ENCODE measurements at places on chromosomes 5 and 9.

DNA sequence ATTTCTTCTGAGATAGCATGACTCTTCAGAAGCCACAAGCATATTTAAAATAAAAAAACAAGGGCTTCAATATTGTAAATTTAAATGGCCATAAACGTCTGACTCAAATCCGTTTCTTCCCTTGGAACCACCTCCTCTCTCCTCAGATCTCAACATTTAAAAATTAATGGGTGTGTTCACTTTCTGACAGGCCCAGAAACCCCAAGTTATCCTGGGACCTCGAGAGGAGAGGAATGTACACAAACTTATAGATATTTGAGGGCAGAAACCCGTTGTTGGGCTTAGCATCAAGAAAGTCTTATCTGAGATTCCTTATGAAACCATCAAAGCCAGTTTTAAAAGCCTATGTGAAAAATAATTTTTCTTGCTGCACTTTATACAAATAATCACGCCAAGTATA is 29.2 kb downstream of the MLLT3 start:
- DNase-seq: no peak

GRCh38 chr5:137997726-137998213 is 35.1 kb downstream of the FAM13B start:
- DNase-seq: peak; percentile 29

- DNase-seq: no peak
Measured at GRCh38 chr9:132074736-132075135, 4.9 kb downstream of the MED27 start.

- DNase-seq: no peak
Measured at GRCh38 chr5:37391591-37391990, 12.5 kb downstream of the WDR70 start.

DNA sequence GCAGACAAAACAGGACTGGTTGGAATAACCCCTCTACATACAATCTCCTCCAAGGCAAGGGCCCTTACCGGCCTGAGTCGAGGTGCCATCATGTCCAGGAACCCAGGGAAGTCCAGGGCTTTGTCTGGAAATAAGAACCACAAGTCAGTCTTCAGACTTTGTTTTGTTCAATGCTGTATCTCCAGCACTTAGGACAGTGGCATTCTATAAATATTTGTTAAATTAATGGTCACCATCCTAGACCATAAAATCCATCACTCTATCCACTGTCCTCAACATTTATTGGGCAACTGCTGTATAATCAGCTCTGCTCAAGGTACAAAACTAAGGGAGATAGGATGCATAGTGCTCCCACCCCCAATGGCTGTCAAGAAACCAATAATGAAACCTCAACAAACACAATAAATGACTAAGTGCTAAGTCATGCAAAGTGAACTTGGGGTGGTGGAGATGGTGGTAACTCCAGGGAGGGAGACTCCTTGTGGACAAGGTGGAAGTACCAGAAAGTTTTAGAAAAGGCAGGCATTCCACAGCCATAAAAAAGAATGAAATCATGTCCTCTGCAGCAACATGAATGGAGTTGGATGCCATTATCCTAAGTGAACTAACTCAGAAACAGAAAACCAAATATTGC is 5.0 kb downstream of the RELL2 start:
- peak; percentile 43 for DNase-seq

DNA sequence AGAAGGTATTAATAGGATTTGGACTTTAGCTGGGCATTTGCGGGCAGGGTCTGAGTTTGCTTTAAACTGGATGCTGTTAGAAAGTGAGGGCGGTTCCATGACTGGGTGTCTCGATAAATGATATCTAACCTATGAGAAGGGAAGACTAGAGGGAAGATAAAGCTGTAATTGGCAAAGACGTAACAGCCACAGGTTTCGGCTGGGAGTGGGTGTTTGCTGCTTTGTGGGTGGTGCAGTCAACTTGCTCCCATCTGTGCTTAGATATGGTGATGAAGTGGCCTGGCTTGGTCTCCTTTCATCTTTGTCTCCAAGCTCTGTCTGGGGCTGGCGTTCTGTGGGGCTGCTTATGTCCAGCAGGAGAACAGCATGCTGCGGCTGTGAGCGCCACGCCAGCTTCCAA is 23.3 kb downstream of the OR2V1 start:
- no peak for DNase-seq

DNA sequence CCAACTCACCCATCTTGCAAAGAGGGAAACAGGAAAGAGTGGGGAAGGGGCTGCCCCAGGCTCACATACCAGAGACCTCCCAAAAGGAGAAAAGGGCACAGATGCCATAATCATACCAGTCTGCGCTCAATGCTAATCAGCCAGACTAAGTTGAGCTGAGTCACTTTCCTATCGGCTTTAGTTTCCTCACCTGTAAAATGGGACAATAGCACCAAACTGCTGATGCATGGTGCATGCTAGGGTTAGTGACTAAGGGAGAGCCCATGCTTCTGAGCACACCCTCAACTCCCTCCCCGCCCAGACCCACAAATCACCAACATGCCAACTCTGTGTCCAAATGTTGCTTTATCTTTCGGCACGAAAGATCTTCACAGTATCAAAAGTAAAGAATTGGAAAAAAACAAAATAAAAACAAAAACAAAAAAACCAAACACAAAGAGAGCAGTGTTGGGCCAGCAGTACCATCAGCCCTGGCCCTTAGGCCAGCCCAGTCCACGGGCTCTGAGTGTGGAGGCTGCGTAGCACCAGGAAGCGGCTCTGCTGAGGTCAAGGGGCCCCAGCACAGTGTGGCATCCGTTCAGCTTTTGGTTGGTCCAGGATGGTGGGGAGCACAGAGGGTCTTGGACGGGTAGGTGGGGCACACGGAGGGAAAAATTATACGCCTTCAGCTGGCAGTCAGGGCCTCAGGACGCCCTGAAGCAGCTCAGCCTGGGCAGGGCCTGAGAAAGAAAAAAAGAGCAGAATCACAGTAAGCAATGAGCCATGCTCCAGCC is 2.9 kb upstream of the DDX41 start:
- no peak for DNase-seq

GRCh38 chr5:68086857-68087256 is 128.7 kb upstream of the PIK3R1 start:
- no peak for DNase-seq

DNA sequence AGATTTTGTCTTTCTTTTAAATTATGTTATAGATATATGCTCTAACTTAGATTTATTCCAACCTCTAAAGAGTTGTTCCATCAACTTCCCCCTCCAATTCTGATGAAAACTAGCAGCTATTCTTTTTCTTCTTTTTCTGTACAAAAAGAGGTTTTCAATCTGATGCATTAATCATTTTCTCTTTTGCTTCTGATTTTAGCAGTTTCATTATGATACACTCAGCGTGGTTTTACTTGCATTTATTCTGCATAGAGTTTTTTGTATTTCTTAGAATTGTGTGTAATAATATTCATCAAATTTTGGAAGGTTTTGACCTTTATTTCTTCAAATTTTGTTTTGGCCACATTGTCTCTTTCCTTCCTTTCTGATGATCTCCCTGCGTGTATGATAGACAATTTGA is 968.1 kb upstream of the CDH18 start:
- DNase-seq: no peak

- no peak for DNase-seq
Measured at GRCh38 chr9:126534431-126535186, 79.1 kb upstream of the LMX1B start.

DNA sequence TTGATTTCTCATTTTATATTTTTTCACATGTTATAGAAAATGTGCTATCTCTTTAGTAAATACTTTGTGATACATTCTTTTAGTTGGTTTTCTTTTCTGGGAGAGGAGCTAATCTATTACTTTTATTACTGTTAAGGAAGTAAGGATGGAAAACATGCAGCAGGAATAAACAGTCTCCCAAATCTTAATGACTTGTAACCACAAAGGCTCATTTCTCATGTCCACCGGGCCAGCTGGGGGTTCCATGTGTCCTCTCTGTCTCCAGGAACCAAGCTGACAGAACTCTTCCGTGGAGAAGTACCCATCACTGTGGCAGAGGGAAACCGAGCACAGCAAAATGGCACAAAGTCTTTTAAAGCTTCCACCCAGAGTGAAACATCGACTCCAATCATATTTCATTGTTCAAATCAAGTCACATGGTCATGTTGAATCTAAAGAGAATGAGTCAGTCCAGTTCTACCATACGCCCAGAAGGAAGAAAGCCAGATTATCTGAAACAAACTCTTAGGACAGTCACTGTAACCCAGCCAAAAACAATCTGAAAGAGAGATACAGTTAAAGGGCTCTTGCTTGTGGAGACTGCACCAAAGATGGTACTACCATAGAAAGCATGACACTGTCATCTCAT is 97.1 kb upstream of the CDH6 start:
- DNase-seq: no peak

DNA sequence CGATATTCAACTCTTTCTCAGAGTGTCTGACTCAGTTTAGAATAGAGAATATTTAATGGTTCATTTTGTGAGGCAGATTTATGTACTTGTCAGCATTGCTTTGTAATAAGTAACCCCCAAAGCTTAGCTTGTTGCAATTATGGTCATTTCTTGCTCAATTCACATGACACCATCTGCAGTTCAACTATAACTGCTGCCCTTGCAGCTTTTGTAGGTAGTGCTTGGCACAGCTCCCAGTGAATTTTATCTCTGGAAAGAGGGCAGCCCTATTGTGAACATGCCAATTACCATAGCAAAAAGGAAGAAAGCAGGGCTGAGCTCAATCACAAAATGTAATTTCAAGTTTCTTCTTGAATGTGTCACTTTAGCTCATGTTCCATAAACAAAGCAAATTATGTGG is 1587.7 kb upstream of the ACO1 start:
- no peak for DNase-seq

- DNase-seq: no peak
Measured at GRCh38 chr5:1235838-1236237, 10.7 kb downstream of the SLC6A18 start.

GRCh38 chr9:86749161-86749893 is 198.0 kb downstream of the GAS1 start:
- DNase-seq: no peak

GRCh38 chr9:99561961-99562565 is 259.6 kb upstream of the NR4A3 start:
- no peak for DNase-seq

DNA sequence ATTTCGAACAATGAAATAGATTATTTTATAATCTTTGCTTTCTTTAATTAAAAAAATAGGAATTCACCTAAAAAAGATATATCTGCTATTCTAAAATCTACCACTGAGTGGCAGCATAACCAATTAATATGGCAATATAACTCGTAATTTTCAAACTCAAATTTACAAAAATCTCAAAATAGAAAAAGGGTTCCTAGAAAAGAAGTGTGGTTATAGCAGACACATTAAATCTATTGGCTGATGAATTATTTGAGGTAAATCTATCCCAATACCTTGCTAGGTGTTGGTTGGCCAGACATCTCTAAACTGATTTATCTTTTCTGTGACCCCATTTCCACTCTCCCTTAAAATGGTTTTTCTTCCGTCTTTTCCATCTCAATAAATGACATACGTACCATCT is 30.2 kb upstream of the NRG2 start:
- DNase-seq: no peak

DNA sequence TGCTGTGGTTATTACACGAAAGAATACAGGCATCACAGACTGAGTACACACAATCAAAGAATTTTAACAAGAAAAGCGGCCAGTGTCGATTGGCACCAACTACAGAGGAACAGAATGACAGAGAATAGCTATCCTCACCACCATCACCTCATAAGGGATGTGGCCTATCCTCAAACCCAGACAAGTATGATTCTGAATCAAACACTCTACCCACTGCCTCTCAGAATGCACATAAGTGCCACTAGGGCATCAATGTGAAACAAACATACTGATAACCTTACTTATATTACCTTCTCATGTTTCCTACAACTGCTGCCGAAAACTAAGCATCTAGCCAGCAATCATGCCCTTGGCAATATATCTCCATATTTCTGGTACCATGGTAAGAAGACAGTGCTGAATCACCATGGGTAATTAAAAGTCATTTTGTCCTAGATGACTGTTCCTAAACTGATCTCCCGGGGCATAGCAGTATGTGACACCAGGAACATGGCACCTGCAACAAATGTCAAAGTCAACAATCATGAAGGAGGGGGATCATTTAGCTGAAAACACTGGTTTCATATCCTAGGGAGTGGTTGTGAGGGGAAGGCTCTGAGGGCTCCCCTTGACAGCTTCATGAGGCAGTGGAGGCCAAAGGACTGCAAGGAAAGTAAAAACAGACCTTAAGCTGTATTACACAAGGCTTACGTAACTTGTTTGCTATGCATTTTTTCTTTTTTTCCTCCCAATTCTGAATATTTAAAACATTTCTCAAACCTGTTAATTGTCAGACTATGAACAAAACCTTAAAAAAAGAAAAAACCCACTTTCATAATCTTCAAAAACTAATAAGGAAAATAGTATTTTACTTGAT is 88.3 kb downstream of the LHFPL2 start:
- DNase-seq: no peak

DNA sequence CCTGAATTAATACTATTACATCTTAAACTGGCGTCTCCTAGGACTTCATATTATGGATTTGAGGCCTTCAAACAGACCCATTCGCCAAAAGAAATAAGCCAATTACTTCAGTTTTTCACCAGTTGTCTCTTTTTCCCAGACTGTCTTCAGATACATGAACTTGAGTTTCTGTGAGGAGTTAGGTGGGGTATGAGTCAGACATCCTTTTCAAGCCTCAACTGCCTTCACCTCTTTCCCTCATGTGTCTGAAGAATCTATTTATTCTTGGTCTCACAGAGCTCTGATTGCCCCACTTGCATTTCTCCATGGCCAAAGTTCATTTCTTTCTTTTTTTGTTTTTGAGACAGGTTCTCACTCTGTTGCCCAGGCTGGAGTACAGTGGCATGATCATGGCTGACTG is 12.5 kb downstream of the WNT8A start:
- no peak for DNase-seq

DNA sequence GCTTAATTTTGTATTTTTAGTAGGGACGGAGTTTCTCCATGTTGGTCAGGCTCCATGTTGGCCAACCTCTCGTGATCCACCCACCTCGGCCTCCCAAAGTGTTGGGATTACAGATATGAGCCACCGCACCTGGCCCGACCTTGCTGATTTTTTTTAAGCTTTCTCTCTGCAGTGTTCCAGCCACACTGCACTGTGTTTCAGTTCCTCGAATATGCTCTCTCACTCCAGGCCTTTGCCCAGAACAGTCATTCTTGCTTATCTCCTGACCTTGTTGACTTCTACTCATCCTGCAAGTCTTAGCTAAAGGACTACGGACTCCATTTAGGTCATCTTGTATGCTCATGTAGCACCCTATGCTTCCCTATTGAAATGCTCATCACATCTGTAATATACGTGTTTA is 3.3 kb downstream of the SNAPC3 start:
- DNase-seq: no peak

GRCh38 chr5:76695346-76695745 is 20.6 kb upstream of the F2R start:
- no peak for DNase-seq

Measured in stimulated activated CD4-positive, alpha-beta T cell treated with anti-CD3 and anti-CD28 coated beads, Interleukin-4, amount 100 ng/mL, for 24 hours (primary cell).